ENCODE measurements at places on chromosomes 1 and 21.

DNA sequence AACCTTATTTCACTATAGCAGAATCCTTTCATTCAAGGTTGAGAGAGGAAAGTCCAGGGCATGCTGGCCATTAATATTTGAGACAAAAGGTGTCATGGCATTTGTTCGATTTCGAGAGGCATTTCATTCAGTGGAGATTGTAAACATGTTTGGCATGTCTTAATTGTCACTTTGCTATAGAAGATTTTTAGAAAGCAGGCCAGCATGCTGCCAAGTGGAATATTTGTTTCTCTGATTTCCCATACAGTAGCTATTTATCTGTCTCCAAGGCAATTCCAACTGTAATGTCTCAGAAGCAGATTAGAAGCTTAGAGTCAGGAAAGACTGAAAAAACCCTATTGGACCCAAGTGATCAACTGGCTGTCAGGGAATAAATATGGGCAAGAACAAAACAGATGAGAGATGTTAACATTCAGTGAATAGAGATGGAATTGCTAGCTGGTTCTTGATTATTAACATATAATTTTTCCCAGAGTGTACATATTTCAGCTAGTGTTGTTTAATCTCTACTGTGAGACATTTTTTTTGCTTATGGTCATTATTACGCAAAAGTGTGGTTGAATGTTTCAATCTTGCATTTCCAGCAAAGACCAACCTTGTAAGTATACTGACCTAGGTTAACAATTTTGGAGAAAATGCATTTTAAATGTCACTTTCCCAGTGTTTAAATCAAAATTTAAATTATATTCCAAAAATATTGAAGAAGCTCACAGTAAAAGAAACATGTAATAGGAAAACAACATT is 174.6 kb downstream of the KCNK2 start:
- no peak for DNase-seq

DNA sequence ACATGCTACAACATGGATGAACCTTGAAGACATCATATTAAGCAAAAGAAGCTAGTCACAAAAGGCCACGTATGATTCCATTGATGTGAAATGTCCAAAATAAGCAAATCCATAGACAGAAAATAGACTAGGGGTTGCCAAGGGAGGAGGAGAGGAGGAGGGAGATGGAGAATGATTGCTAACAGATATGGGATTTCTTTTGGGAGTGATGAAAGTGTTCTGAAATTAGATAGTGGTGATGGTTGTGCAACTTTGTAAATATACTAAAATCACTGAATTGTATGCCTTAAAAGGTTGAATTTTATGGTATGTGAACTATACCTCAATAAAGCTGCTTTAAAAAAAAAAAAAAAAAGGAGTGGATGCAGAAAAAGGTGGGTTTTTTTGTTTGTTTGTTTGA is 7.6 kb downstream of the CLSTN1 start:
- DNase-seq, result no peak

DNA sequence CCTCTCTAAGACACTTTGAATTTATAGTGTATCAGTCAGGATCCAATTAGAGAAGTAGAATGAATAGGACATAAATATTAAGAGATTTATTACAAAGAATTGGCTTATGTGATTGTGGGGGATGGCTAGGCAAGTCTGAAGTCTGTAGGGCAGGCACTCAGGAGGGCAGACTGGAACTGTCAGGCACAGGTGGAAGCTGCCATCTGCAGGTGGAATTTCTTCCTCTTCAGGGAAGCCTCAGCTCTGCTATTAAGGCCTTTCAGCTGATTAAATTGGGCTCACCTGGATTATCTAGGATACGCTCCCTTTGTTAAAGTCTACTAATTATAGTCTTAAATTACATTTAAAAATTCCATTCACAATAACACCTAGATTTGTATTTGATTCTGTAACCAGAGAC is 92.0 kb upstream of the HAO2 start:
- DNase-seq, result no peak

DNA sequence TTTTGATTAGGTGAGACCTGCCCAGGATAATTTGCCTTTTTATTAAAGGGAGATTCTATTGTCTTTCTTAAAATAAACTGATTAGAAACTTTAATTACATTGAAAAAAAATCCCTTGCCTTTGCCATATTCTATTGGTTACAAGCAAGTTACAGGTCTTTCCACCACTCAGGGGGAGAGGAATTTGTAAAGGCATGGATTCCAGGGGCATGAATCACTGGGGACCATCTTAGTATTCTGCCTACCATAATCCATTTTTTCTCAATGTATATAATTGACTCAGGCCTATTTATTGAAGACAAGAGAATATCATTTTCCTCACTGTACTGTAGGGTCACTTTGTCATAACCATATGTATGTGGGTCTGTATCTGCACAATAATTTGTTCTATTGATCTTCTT is 124.3 kb upstream of the PDE4B start:
- no peak for DNase-seq

DNA sequence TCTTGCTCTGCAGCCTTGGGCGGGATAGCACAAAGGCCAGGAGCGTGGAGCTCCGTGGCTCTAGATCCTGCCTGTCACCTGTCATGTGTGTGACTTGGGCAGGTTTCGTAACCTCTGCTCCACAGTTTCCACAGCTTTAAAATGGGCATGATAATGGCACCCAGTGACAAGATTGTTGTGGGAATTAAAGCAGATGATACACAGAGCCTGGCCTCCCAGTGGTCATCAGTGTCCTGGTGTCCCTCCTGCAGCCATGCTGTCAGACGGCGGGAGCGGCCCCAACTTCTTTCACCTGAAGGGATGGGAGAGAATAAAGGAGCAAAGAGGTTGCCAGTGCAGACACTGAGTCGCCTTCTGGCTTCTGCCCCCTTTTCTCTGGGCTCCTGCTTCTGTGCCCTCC is 61.5 kb downstream of the SLC37A1 start:
- DNase-seq, result no peak

- DNase-seq, result no peak
Observed at GRCh38 chr1:61925591-61926298, 183.5 kb downstream of the PATJ start.

GRCh38 chr1:45470306-45470798 is 20.6 kb downstream of the TESK2 start:
- DNase-seq, result no peak

DNA sequence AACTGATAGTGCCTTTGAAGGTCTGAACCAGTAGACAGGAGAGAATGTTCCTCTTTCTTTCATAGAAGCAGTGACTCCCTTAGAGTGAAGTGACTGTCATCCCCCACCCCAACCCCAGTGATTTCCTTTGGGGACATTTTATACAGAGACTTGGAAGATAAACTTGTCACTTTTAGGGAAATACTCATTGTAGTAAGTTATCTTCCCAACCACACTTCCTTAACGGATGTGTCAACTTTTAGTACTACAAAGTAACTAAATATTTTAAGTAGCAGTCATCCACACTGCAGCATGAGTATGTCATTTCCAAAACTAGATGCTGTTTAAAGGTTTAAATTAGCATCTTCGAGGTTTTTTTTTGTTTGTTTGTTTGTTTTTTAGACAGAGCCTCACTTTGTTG is 13.7 kb downstream of the LRRC8B start:
- no peak for DNase-seq

DNA sequence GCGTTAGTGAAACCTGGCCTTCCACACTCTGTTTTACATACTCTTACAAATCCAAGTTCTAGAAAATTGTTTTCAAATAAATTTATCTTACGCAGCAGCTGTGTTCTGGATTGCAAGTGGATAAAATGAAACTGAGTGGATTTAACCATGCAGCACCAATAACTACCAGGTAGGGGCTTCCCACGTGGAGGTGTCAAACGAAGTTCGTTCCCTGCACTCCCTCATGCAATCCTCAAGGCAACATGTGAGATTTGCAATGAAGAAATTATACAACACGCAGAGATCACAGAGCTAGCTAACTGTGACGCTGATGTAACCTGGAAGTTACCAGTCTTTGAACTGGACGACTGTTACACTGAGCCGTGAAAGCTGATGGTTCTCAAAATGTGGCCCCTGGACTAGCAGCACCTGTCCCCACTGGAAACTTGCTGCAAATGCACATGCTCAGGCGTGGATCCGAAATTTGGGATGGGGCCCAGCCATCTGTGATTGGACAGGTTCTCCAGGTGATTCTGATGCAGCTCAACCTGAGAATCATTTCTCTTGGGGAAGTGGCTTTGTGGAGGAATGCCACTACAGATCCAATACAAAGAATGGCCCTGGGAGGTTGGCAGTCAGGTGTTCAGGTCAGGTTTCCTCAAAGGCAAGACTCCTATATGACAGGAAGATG is 36.3 kb downstream of the RSPH1 start:
- no peak for DNase-seq

GRCh38 chr1:79781261-79781660 is 774.7 kb upstream of the ADGRL4 start:
- no peak for DNase-seq

DNA sequence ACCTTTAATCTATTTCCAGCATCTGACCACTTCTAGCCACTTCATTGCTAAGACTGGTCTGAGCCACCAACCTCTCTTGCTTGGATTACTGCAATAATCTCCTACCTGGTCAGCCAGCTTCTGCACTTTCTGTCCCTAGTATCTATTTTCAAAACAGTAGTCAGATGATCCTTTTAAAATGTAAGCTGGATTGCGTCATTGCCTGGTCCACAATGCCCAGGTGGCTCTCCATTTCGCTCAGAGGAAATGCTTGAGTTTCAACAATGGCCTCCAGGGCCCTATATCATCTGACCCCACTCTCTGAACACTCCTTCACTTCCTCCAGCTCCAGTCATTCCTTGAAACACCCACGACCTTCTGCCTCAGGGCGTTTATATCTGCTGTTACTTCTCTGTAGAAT is 2.3 kb downstream of the FYB2 start:
- no peak for DNase-seq

- DNase-seq, result peak; percentile 52
Observed at GRCh38 chr1:160576390-160576789, 2.9 kb downstream of the CD84 start.

- DNase-seq, result no peak
Observed at GRCh38 chr1:231604276-231604621, 22.3 kb upstream of the DISC1 start.

- no peak for DNase-seq
Observed at GRCh38 chr1:114286179-114286578, 132.5 kb upstream of the SYT6 start.

DNA sequence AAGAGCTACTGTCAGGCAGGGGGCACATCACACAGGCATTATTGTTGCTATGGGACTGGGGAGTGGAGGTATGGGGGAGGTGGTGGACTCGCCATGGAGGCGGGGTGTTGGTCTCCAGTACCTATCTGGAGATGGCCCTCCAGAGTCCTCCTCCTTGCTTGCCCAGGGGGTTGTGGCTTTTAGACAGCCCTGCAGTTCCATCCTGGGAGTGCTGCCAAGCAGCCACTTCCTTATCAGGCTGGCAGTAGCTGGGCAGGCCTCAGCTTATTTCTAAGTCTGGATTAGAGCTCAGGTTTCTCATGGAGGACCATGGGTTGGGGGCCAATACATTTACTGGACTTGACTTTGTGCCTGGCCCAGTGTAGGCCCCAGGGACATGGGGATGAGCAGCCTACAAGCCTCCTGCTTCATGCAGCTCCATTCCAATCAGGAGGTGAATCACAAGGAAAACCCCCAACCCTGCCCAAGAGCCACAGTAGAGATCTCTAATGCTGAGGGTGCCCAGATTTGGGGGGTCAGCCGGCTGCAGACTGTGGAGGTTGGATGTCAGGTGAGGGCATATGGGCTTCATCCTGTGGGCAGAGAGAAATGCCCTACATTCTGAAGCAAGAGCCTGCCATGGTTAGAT is 210.7 kb upstream of the EDN2 start:
- no peak for DNase-seq

- no peak for DNase-seq
Observed at GRCh38 chr1:159266832-159267231, 35.3 kb upstream of the FCER1A start.

GRCh38 chr1:216523449-216524190 is 100.4 kb upstream of the USH2A start:
- no peak for DNase-seq

GRCh38 chr1:63041660-63042059 is 257.7 kb downstream of the ATG4C start:
- DNase-seq, result no peak

GRCh38 chr1:32107742-32108661 is at the start of gene KPNA6:
Gene KPNA6 (plus strand): TSS chr1:32108056. CDS start chr1:32108131, 75 bp downstream.
- peak; percentile 70 for DNase-seq

DNA sequence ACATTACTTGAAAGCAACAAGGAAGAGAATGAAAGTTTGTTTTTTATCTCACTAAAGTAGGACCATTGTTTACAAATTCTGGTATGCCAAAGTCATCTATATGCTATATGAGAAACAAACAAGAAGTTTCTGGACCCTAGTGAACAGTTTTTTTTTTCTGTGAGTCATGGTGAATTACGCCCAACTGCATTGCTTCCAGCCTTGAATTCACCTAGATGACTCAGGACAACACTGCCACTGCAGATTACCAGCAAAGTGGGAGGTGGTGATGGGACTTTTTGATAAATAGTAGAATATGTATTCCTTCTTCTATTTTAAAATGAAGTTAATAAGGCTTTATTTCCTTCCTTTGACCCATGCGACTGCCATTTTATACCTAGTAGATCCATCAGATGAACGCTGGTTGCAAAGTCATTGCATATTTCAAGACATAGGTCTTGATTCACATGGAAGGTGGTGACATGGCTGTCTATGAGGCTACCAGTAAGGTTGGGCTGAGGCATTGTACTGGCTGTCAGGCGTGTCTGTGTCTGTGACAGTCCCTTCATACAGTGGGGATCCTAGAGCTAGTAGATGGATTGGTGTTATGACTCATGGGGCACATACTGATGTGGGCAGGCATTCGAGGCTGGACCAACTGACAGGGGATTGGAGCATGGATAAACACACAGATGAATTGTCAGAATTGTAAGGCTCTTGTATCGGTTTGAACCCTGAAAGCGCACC is 49.1 kb upstream of the APOBEC4 start:
- no peak for DNase-seq

- no peak for DNase-seq
Observed at GRCh38 chr1:101284622-101285218, 47.9 kb downstream of the S1PR1 start.

- no peak for DNase-seq
Observed at GRCh38 chr1:150221552-150221951, 14.4 kb downstream of the ANP32E start.

DNA sequence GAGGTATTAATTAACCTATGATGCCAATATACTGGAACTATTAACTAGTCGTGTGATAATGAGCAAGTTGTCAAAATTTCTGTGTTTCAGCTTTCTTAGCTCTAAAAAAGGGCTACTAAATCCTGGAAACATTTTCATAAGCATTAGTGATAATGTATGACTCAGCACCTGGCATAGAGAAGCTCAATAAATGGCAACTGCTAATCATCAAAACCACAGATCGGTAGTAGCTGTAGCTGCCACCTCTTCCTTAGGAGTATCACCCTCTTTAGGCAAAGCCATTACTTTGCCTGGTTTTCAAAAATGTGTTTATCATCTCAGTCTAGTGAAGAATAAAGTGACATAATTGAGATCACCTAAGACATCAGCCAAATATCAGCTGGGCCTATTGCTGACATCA is 75.5 kb downstream of the TPR start:
- DNase-seq, result no peak

GRCh38 chr1:74824497-74825107 is 91.7 kb downstream of the TYW3 start:
- DNase-seq, result no peak
